GM12864 (cell line): ENCODE measurements at places on chromosomes 13 and 19.

GRCh38 chr13:50104493-50104892, 89.2 kb downstream of the KCNRG start:
- DNase-seq = no peak

DNA sequence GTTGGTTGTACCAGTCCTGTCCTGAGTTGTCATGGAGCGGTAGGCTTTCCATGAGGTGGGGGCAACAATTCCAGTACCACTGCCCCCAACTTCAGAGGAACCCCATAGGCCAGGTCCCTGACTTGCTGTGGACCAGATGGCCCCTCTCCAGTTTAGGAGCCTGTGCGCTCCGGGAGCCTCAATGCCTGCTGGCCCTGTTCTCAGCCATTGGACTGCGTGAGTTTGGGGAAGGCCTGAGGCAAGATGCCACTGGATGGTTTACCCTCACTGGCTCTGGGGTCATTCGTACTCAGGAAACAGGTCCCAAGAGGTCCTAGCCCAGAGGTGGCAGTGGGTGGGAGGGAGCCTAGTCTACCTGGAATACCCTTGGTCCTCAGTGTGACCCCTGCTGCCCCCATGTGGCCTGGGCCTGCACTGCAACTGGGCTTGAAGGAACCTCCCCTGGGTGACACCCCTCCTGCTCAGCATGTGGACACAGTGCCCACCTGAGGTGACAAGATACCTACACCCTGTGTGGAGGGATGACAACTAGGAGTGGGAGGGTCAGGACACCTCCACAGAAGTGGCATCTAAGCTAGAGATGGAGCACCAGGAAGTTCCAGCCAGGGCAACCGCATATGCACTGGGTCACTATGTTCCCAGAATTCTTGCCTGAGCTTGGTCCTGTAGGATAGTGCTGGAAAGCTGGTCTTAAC, 6.0 kb upstream of the PRR19 start:
- no peak for DNase-seq

GRCh38 chr19:50876456-50876855, 3.2 kb downstream of the KLK2 start:
- no peak for DNase-seq

DNA sequence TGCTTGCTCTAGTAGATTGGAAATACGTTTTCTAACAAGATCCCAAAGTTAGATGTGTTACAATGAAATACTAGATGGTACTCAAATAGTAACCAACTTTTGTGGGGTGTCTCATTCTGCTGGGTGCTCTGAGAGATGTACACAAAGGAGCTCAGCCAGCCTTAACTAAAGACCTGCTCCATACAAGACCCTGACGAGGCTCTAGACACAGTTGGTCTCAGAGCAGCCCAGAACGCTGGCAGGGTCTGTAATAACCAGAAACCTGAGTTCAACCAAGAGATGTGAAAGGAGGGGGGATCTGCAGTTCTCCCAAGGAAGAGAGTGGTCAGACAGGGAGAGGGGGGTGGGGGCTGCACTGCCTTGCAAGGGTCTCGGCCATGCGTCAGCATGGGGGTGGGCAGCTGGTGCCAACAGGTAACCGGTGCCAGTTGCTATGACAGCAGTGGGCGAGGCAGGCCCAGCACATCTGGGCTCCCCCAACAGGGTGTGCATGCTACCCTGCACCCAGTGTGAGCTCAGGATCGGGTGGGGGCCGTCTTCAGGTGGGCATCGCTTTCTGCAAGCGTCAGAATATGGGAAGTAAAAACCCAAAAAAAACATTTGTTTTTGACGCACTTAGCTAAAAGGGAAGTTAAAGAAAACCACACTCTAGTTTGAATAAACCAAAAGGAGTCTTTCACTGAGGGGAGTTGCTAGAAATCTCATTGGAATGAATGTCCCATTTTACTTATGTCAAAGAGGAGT, 68.0 kb upstream of the GPR183 start:
- no peak for DNase-seq

- DNase-seq = no peak
Observed at GRCh38 chr13:111654531-111654930, 334.1 kb downstream of the TEX29 start.

- no peak for DNase-seq
Observed at GRCh38 chr19:30330266-30330665, 41.9 kb upstream of the ZNF536 start.

GRCh38 chr13:110964229-110965037, 49.6 kb upstream of the ANKRD10 start:
- no peak for DNase-seq

- DNase-seq = no peak
Observed at GRCh38 chr13:38850868-38851626, 139.6 kb downstream of the STOML3 start.

GRCh38 chr19:41431426-41432386, 4.5 kb upstream of the B3GNT8 start:
- no peak for DNase-seq

- no peak for DNase-seq
Observed at GRCh38 chr13:109745060-109745459, 41.3 kb downstream of the IRS2 start.

GRCh38 chr13:28751175-28751960, 32.6 kb upstream of the SLC46A3 start:
- DNase-seq = no peak

DNA sequence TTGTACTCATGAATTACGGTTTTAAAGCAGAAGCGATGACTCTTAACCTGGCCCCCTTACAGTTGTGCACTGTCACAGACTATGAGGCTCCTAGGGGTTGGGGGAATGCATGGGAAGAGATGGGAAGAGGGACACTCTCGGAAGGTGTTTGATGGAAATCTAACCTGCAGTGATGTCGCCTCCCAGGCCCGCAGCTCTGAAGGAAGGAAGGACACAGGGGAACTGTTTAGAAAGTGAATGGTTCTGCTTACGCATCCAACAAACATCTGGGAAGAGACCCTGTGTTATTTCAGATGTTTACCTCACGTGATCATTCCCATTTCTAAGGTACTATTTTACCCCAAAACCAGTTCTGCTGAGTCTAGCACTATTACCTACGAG, 48.0 kb upstream of the SLC7A9 start:
- DNase-seq = no peak

- no peak for DNase-seq
Observed at GRCh38 chr13:50713523-50714248, 129.8 kb downstream of the DLEU7 start.

DNA sequence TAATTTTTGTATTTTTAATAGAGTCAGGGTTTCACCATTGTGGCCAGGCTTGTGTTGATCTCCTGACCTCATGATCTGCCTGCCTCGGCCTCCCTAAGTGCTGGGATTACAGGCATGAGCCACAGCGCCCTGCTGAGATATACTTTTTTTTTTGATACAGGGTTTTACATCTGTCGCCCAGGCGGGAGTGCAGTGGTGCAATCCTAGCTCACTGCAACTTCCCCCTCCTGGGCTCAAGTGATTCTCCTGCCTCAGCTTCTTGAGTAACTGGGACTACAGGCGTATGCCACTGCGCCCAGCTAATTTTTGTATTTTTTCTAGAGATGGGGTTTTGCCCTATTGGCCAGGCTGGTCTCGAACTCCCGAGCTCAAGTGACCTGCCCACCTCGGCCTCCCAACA, 2.0 kb downstream of the COLGALT1 start:
- DNase-seq = no peak

- no peak for DNase-seq
Observed at GRCh38 chr13:40764587-40765403, 6.2 kb downstream of the MRPS31 start.

DNA sequence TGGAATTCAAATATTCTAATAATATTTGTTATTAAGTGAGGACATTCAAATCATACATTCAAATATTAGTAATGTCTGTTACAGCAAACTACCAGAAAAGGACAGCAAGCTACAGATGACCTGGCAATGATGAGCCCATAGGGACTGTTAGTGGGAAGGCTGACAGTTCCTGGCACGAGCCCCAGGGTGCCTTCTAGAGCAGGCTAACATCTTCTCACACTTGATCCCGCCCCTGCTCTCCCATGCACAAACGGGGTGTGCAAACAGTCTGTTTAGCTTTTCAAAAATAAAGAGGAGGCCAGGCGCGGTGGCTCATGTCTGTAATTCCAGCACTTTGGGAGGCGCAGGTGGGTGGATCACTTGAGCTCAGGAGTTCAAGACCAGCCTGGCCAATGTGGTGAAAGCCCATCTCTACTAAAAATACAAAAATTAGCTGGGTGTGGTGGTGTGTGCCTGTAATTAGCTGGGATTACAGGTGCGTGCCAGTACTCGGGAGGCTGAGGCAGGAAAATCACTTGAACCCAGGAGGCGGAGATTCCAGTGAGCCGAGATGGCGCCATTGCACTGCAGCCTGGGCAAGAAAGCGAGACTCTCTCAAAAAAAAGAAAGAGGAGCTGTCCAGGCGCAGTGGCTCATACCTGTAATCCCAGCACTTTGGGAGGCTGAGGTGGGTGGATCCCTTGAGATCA, 9.6 kb upstream of the GARRE1 start:
- no peak for DNase-seq

DNA sequence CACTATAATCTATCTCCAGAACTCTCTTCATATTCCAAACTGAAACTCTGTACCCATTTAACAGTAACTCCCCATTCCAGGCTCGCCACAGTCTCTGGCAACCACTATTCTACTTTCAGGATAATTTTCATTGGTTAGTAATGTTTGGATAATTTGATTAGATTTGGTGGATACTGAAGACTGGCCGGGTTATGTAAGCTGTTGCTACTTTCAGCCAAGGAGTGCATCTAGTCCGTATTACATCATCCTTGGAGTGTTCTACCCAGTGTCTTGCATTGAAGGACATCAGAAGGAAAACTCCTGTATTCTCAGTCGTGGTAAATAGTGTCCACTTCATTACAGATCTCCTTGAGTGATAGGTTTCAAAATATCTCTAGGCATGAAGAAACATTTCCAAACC, 60.5 kb downstream of the PCCA start:
- no peak for DNase-seq

GRCh38 chr19:42122691-42123607, 9.3 kb downstream of the POU2F2 start:
- no peak for DNase-seq

- DNase-seq = no peak
Observed at GRCh38 chr13:105783261-105783660, 752.2 kb downstream of the EFNB2 start.

- DNase-seq = no peak
Observed at GRCh38 chr13:54859827-54860226, 1831.2 kb downstream of the OLFM4 start.

GRCh38 chr19:48992581-48993174, 431 bp downstream of the GYS1 start:
- no peak for DNase-seq
